ENCODE measurements at places on chromosomes 7 and 10.

DNA sequence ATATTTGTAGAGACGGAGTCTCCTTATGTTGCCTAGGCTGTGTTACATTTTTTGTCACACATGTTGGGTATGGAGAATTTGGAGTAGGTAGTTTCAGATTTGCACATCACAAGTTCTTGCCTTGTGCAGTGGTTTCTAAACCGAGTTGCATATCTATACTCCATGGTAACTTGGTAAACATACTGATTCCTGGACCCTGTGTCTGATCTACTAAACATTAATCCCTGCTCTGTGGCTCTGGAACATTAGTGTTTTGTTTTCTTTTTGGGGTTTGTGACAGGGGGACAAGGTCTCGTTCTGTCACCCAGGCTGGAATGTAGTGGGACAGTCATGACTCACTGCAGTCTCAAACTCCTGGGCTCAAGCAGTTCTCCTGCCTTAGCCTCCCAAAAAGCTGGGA lies 24.7 kb downstream of the AUTS2 start:
- DNase-seq, result no peak

- DNase-seq, result peak; percentile 89
Observed at GRCh38 chr10:6279540-6280267, 77.0 kb downstream of the PFKFB3 start.

DNA sequence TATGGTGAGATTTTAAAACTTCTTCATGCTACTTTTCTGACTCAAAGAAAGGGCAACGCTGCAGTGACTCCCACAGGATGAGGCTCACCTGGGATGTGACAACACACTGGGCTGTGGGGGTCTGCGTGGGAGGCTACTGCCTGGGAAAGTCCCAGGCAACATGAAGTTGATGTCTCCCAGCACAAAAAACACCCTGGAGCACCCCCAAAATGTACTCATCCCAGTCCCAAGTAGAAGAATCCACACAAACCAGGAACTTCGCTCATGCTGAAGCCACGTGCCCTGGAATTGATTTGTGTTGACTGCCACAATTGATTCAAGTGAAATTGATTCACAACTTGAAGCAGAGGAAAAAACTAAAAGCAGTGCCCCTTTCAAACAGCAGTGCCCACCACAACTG lies 24.9 kb upstream of the PTPRN2 start:
- DNase-seq, result no peak

- DNase-seq, result no peak
Observed at GRCh38 chr7:22288202-22288601, 68.8 kb downstream of the RAPGEF5 start.

GRCh38 chr10:22022257-22023032 lies 18.9 kb upstream of the DNAJC1 start:
- peak; percentile 48 for DNase-seq

- no peak for DNase-seq
Observed at GRCh38 chr7:100561491-100562194, 12.1 kb downstream of the SAP25 start.

DNA sequence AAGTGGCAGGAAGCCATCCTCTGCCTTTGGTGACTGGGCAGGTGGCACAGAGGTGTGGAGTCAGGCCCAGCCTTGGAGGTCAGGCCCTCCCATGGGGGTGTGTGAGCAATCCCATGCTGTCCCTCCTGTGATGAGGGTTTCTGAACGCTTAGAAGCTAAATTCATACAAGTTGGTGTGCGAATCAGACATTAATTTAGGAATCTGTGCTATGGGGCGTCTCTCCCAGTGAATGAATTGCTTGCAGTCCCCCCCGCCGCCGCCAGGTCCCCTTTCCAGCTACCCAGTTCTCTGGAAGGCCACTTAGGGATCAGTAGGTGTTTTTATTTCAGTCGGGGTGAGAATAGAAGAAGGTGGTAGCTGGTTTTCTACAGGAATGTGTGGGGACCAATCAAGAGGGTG lies 37.5 kb downstream of the LRRC18 start:
- no peak for DNase-seq

GRCh38 chr7:141378405-141378804 lies 172.8 kb upstream of the AGK start:
- DNase-seq, result no peak

DNA sequence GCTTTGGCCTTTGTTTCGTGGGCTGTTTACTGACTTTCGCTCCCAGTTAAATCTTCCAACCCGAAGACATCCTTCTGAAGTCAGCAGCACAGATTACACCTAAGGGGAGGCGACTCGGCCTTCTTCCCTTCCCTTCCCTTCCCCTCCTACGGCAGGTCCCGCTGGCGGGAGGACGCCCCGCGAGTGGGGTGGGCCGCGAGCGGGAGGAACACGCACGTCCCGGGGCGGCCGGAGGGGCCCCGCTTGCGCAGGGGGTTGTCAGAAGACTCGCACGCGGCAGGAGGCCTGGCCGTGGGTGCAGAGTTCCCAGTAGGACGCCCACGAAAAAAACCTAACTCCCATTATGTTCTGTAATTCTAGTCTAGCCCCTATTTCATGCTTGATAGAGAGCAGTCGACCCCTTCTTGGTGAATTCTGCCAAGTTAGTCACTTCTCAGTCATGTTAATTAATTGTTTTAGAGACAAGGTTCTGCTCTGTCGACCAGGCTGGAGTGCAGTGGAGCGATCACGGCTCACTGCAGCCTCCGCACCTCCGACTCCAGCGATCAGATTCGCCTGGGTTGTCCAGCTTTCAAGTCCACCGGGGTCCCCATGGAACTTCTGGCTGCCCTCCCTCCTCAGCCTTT lies 19.2 kb upstream of the ZNF32 start:
- no peak for DNase-seq

- no peak for DNase-seq
Observed at GRCh38 chr7:88866265-88866863, 70.8 kb upstream of the TEX47 start.

GRCh38 chr7:113246738-113247137 lies 128.4 kb upstream of the SMIM30 start:
- no peak for DNase-seq

DNA sequence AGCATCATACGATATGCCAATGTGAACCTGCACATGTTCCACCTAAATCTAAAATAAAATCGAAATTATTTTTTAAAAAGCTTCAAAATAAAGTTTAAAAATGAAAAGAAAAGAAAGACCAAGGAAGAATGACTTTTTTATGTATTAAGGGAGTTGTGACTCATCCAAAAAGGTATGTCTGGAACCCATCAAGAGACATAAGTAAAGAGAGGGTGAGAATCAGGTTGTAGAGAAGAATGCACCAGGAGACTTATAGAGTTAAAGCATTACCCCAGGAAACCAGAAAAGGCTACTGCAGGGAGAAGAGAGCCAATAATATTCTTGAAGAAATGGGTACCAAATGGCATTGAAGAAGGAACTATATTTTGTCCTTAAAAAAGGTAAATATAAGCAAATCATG lies 69.8 kb downstream of the CTTNBP2 start:
- no peak for DNase-seq

DNA sequence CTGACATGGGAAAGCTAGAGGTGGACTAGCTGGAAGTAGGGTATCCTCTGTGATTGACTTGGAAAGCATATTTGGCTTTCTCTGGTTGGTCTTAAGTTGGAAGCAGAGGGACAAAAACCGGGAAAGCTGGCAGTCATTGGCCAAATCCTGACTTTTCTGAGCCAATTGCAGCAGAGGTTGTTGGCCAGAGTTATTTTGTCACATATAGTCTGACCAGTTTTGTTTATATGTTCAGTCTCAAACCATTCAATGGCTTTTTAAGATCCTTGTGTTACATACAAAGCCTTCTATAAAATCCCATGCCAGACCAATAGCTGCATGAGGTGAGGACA lies 6.3 kb downstream of the CFAP69 start:
- no peak for DNase-seq

- peak; percentile 30 for DNase-seq
Observed at GRCh38 chr10:3094609-3095036, 27.3 kb downstream of the PFKP start.

GRCh38 chr7:65983965-65984658 lies 2.1 kb upstream of the GUSB start:
- DNase-seq, result no peak

DNA sequence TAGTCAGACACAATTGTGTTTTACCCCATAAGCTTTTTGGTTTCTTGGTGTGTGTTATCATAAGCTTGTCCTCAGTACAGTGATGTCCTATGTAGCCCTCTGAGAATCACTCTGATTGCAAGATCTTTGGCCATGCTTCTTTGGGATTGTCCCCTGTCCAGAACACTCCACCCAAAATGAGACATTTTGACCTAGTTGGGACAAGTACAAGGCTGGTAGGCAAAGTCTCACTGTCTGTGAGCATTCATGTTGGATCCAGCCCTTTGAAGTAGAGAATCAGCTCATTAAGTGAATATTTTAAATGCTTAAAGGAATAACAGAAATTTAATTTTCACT lies 28.9 kb upstream of the PCGF5 start:
- no peak for DNase-seq

- DNase-seq, result peak; percentile 7
Observed at GRCh38 chr7:50304129-50304910, at the start of gene IKZF1. IKZF1 (plus strand) TSS chr7:50304716; CDS start chr7:50319062, 14,346 bp downstream.

- DNase-seq, result no peak
Observed at GRCh38 chr7:72038022-72038732, 374.0 kb downstream of the CALN1 start.

GRCh38 chr7:155064186-155064585 lies 5.9 kb upstream of the HTR5A start:
- DNase-seq, result no peak

DNA sequence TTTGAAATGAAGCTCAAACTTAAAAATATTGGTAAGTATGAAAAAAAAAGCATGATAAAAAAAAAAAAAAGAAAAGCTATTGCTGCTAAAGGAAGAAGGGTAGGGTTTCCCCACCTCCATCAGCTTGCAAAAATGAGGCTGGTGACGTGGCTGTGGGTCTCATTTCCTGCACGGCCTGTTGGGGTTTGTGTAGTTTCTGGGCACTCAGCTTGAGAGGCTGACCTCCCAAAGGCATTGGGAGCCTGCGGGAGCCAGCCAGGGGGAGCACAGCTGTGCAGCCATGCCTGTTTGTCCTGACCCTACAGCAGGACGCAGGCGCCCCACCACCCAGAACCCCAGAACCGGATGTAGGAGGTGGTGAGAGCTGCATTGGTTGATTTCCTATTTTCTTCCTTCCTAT lies 48.8 kb upstream of the CARD11 start:
- DNase-seq, result no peak
